ENCODE measurements at places on chromosomes 12 and 14. TPM values are rescaled to one million over a fixed set of nuclear protein-coding genes. Genes with fewer than 3 reads are reported as not detected.

Gene FGD6
- polyA plus RNA-seq: 11.4 TPM

Gene ARL6IP4
- 197 TPM for polyA plus RNA-seq

- no peak for DNase-seq
Observed at GRCh38 chr14:66709291-66709690, 201.3 kb downstream of the GPHN start.

- DNase-seq: no peak
Observed at GRCh38 chr12:62714774-62715721, 219.9 kb downstream of the PPM1H start.

DNA sequence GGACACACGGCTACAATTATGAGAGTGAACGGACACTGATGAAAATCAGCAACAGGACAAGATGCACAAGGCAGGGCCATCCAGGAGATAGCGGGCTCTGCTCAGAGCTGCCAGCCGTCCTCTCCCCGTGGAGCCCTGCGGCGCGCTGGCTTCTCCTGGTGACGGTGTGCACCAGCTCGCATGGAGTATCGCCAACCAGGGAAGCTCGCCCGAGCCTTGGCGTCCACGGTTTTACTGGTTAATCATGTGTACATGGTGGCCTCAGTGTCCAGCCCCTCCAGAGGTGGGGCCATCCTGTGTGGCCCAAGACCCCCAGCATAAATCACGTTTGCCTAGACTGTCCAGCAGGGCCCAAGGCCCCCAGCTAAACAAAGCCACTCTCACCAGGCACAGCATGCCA lies 31.2 kb upstream of the DYNC1H1 start:
- DNase-seq: no peak

GRCh38 chr14:52695481-52696091 lies at the start of gene ERO1A:
TSS of gene ERO1A (minus strand) at chr14:52695558. CDS start at chr14:52695481, 77 bp downstream.
- DNase-seq: peak; percentile 94

DNA sequence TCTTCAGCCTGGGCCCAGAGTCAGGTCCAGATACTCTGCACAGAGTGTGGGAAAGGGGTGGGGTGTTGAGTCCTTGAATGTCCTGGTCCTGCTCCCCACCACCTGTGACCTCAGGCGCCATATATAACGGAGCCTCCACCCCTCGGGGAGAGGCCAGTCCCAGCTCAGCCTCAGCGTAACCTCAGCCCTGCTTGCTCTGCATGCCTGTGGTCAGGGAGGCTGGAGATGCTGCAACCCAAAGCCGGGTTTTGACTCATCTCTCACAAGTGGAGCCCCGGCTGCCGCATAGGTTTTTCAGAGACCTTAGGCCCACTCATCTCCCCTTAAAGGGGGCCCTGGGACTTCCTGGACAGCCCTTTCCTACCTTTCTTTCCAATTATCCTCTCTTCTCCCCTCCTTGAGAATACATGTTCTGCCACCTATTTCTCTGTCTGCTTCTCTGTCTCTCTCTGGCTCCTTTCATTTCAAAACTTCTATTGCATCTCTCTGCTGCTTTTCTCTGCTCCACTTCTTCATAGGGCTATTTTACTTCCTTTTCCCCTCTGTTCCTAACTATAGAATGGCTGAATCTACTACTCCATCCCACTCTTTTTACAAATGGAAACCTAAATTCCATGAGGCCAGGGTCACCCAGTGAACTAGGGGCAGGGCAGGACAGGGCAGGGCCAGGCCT lies 1.2 kb downstream of the ITGB7 start:
- peak; percentile 40 for DNase-seq

GRCh38 chr12:55684761-55685370 lies 22.8 kb downstream of the ITGA7 start:
- DNase-seq: no peak

- no peak for DNase-seq
Observed at GRCh38 chr14:91918186-91918883, 29.2 kb downstream of the FBLN5 start.
